Stimulated activated CD4-positive, alpha-beta T cell treated with anti-CD3 and anti-CD28 coated beads, Interleukin-15, amount 100 ng/mL, for 48 hours (primary cell): ENCODE measurements at places on chromosomes 2 and 18.

DNA sequence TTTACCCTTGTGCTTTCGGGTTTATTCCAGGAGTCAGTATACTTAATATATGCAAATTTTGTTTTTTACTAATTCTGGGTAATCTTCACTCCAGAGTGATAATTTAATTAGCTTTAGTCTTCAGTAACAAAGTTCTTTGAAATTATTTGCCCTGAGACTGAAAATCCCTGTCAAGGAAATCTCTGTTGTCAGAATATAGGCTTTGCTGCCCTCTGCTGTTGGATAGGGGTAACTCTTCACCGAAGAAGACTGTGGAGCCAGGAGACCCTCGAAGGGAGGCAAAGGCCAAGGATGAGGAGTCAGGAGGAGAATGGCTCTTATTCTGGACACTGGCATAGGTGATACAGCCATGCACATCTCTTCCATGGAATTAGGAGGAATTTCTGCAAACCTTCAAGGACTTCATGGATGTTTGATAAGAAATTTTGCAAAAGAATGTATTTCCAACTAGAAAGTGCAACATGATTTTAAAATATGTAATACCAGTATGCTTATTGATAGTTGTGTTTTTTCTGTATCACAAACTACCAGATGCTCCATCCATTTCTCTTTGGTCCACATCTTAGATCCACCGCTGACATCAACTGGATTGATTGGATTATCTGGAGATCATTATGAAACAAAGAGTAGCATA is 182.3 kb downstream of the RDH14 start:
- DNase-seq, result peak; percentile 8

- DNase-seq, result no peak
Measured at GRCh38 chr2:57973621-57974186, 72.9 kb upstream of the VRK2 start.

- no peak for DNase-seq
Measured at GRCh38 chr2:17792515-17792914, 23.7 kb upstream of the MSGN1 start.

- no peak for DNase-seq
Measured at GRCh38 chr2:174631009-174631981, 33.7 kb upstream of the WIPF1 start.

DNA sequence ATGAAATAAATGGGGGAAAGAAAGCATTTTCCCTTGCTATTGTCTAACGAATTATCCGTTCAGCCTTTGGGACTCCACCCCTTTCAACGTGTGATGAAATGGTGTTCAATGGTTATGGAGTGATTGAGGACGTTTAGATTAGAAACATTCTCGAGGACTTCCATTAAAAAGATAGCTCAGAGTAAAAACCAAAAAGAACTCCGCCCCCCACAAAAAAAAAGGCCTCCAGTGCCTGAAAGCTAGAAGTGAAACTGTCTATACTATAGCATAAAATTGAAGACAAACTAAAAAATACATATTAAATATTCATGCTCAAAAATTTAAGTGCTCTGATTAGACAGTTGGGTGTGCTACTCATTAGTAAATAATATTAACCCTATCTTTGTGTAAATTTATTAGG is 3.0 kb upstream of the ZNF516 start:
- DNase-seq, result no peak

GRCh38 chr2:14423145-14423906 is 209.2 kb upstream of the LRATD1 start:
- no peak for DNase-seq

DNA sequence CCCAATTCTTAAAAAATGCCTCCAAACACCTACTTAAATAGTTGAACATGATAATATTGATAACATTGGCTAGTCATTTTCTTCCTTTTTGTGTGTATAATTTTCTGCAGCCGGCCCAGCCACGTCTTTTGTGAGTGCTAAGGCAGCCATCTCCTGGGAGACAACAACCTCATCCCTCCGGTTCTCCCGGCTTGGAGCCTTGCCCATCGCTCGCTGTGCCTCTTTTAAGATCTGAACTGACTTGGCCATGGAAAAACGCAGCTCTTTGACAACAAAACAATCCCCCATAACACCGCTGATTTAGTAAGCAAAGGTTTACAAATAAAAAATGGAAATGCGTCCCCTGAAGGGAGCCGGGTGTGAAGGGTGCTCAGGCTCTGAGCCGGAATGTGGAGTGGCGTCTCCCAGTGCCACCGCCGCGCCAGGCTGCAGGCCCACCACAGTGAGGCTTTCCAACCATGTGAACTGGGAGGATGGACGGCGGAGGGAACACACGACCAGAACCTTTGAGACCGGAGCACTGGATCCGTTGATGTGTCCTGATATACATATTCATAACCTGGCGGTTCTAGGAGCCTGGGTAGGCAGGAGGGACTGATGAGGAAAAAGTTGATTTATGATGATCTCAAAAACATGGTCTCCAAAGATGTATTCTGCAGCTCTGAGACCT is 87.4 kb downstream of the SMIM21 start:
- DNase-seq, result no peak

DNA sequence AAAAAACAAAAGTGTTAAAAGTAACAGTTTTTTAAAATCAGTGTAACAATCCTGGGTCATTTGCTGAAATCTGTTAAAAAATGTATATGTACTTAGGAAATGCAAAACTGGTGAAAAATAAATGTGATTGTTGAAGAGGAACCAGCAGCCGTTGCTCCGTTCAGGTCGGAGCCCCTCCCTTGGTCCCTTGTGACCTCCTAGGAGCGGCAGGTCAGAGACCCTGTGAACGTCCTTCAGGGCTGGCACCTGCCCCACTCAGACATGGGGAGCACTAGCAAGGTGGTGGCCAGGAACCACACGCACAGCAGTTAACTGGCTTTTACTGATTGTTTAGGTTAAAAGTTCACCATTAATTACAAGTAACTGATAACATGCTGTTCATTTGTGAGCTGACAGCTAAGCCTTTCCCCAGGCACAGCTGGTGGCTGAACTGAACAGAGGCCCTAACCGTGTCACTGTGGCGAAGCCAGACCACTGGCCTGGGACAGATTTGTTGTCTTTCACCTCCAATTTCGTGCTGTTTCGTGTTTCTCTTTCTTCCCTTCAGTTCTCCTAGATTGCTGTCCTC is 159.2 kb upstream of the ALKAL2 start:
- DNase-seq, result no peak

- DNase-seq, result no peak
Measured at GRCh38 chr2:221075203-221075602, 496.9 kb downstream of the EPHA4 start.

DNA sequence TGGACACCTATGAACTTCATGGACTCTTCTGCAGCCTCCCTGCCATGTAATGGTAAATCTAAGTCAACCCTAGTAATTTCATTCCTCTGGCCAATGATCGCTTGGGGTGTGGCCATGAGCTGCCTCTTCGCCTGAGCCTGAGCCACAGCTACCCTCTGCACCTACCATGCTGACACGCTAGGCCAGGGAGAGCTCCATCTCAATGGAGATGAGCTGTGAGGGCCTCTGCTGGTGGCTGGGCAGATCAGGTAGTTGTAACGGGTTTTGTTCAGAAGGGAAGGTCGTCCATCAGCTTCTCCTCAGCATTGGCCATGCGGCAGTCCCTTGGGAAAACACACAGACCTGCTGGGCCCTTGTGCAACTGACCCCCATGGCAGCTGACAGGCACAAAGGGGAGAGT is 24.4 kb downstream of the MPHOSPH10 start:
- no peak for DNase-seq
